NCI-H1930 (cell line): ENCODE measurements at places on chromosomes 7 and 10.

GRCh38 chr10:67519434-67519833, 176.6 kb downstream of the CTNNA3 start:
- DNase-seq, result no peak

- DNase-seq, result no peak
Measured at GRCh38 chr10:99330347-99330924, 1.3 kb downstream of the CNNM1 start.

DNA sequence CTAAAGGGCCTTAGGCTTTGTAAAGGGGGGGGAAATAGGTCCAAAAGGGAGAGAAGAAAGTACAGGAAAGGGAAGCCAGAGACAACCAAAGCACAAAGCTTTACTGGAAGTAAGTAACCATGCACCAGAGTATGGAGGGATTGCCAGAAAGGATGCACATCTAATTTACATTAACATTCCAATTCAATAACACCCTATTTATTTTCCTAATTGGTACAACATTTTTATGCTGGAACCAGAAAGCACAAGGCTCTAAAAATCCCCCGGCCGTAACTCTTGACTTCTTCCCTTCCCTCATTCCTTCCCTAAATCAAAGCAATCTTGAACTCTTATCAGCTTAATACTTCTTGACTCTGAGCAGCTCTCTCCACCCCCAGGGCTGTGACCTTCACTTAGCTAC, 400.0 kb upstream of the CELF2 start:
- no peak for DNase-seq

DNA sequence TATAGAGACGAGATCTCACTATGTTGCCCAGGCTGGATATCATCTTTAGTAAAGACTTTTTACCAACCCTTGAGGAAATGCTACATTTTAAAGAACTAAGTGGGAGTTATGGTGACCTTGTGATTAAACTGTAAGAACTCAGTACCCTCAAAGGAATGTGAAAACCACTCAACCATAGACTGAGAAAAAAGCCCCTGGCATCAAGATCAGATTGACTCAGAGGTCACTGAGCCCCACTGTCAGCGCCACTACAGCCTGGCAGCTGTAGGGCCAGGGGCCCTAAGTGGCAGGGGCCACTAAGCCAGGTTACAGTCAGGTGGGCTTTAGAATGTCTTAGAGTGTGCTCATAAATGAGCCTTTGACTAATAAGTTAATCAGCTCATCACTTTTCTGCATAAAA, 55.9 kb downstream of the APBB1IP start:
- DNase-seq, result no peak

DNA sequence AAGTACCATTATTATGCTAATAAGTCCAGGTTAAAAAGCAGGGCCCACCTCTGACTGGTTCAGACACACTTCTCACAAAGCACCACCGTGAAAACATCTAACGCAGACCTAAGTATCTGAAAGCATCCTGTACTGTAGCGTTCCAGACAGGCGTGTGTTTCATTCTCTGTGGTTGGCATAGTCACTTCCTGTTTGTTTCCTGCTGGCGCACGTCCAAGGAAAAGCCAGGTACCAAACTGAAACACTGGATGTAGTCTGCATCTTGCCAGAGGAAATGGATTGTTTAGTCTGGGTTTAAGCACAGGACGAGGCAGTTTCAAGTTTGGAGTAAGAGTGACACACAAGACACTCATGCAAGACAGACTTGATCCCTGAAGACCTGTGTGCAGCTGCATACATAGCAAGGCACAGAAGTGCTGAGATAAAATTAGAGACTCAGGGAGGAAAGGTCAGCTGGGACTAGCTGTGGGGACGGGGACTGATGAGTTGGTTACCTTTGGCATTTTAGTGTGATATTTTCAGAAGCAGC, 23.3 kb downstream of the BPGM start:
- no peak for DNase-seq

DNA sequence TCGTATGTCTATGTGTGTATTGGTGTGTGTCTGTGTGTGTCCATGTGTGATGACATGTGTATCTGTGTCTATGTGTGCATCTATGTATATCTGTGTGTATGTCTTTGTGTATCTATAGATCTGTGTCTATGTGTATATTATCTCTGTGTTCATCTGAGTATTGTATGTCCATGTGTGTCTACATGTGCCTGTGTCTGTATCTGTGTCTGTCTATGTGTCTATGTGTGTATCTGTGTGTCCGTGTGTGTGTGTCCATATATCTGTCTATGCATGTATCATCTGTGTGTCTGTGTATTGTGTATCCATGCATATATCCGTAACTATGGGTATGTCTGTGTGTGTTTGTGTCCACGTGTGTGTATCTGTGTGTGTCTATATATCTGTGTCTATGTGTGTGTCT, 2.7 kb upstream of the FAM20C start:
- DNase-seq, result no peak

GRCh38 chr7:54339073-54339472, 203.1 kb upstream of the VSTM2A start:
- no peak for DNase-seq

DNA sequence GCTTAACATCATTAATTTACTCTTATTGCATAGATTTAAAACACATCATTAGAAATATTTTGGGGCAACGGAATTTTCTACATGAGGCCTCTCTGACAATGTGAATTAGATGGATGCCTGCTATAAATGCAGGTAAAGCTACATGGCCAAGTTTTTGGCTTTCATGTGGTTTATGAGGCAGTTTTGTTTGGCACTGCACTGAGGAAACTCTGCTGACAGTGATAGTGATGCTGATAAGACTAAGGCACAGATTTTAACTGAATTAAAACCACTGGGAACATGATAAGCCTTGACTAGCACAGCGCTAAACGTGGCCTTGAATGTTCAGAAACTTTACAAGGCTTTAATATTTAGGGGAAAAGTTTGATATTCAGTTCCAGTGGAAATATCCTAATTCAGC, 114.3 kb upstream of the NOBOX start:
- no peak for DNase-seq

DNA sequence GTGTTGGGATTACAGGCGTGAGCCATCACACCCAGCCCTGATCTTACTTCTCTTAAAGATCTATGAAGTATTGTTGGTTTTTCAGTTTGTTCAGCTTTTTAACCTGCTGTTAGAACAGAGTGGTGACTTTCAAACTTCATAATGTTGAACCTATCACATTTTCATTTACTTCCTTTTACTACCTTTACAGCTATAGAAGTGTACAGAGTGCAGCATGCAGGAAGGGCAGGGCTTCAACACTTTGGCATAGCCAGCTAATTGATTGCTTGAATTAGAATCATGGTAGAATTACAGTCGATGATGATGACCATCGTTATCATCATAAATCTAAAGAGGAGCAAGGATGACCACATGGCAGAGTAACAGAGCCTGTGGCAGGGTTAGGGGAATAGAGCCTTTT, 55.5 kb downstream of the AOAH start:
- no peak for DNase-seq

DNA sequence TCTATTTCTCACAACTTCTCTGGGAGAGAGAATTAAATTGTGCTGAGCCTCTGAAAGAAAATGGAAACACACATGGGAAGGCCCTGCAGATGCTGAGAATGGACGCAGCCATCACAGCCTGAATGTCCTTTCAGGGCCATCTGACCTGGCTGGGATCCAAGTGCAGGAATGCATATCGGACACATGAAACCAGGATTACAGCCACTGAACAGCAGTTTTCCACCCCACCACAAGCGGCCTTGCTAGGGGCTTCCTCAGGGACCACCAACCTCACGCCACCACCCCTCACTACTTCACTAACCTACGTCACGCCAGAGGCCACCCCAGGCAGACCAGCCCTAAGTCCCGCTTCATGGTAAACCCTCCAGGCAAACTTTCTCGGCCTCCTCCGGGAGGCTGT, 103.3 kb downstream of the DIP2C start:
- no peak for DNase-seq

- DNase-seq, result no peak
Measured at GRCh38 chr10:314871-315270, 179.6 kb downstream of the ZMYND11 start.

DNA sequence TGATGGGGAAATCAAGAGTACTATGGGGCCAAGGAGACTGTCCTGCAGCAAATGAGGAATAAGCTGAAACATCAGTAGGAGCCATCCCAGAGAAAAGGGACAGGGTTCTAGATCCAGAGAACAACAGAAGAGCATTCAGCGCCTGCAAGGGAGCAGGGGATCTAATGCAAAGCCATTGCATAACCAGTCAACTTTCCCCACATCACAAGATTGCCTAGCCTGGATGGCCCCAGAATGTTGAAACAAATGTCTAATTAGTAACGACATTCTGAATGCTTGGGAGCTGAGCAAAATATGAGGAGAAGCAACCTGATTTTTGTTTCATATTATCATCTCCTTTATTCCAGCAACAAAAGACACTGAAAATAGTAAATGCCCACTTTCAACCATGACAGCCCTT, 2.7 kb upstream of the MPP7 start:
- no peak for DNase-seq

DNA sequence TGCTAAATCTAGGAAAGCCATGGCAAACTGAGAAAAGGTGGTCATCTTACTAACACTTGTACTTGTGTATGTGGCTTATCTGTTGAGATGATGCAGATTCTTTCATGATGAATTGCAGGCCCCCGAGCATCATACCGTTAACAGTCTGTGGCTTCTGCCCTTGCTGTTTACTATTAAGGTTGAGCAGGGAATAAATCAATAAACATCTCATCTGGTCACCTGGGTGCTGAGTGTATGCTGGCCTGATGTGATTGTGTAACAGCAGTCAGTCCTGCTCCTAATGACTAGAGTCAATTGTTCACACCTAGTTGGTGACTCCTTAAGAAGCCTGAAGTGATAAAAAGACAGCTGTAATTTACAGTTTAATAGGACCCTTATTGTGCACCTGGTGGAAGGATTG, 8.3 kb upstream of the GNAT3 start:
- no peak for DNase-seq

DNA sequence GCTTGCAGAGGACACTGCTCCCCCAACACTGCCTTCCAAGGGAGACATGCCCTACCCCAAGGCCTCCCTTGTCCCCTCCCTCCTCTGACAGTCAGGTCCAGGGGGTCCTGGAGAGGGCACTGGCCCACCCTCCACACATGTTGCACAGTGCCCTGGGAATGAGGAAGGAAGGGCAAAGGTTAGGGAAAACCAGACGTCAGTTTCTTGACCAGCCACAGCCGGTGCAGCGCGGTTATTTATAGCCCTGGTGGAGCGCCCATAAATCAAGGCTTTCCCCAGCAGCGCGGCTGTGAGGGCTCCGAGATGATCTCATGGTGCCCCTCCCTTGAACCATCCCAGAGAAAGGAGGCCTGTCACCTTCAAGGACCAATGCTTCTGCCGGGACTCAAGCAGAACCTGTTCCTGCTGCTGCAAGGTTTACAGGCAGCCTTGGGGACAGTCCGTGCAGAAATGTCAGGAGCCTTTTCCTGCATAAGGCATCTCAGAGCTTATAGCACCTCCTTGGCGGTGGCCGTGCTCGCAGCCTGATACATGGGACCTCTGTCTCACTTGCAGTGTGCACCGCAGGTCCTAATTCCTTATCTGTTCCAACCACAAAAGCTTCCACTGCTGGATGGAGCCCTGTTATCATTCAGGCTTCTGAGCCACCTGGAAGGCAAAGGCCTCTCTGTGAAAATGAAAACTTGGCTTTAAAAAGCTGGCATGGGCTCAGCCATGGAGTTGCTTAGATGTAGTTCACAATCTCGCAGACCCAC, 127.3 kb downstream of the LHPP start:
- no peak for DNase-seq

DNA sequence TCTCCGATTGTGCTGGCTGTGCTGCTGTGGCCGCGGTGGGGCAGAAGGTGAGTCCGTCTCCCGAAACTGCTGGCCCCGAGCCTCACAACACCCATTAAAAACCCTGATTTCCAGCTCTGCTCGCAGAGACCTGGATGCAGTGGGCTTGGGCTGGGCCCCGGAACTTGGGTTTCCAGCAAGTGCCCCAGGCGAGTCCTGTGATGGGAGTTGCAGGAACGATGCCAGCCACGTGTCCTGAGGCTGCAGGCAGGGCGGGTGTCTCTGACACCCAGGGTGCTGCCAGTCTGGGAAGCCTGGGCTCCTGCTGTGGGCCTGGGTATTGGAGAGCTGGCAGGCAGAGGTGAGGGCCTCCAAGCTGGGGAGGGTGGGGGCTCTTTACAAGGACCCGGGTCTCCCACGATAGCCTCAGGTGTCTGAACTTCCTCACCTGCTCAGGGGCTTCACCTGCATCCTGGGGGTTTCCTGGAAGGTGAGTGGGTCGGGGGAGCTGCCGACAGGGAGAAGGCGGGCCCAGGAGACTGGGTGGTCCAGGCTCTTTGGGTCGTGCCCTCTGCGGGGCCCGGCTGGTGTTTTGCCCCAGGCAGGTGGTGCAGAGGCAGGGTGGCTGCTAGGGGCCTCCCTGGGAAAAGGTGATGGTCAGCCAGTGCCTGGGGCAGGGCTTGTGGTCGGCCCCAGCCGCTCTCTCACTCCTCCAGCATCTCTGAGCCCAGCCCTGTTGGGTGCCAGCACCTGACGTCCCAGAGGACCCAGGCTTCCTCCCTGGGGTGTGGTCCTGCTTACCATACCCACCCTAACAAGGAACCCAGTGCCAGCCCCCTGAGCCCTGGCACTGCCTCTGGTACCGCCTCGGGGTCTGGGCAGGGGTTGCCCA, 180.3 kb downstream of the DNAJB6 start:
- DNase-seq, result no peak

DNA sequence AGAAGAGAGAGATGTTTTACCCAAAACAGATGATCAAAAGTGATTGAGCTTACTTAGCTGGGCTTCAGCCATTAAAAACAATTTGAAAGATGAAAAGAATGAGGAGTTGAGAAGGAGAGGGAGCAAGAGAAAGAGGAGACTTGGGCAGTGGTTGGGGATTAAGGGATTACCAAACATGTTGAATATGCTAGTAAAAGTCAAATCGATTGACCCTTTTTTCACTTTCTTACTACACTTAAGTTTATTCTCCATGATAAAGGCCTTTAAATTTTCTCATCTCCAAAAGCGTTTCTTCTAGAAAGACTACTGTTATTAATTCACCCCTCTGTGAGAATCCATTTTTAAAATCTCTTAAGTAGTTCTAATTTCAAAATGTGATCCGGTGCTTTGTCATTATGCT, 1254.0 kb upstream of the PHF14 start:
- no peak for DNase-seq

DNA sequence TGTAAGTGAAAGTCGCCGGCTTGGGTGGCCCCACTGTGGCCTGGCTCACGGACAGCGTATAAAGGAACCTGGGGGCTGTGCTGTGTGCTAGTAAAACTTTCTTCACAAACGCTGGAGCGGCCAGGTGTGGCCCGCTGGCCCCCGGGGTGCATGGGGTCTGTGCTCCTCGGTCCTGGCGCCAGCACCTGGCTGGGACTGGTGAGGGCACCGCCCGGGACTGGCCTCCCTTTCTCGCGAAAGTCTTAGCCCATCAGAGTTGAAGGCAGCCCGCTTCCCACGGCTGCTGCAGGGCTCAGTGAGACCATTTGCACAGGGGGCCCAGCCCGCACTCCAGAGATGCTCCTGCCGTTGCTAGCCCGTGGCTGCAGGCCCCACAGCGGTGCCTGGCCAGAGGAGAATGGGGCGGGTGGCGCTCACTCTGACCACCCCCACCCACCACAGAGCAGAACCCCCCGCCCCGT, 5.8 kb downstream of the PWWP2B start:
- DNase-seq, result no peak

GRCh38 chr10:124168991-124169802, 75.8 kb upstream of the CHST15 start:
- DNase-seq, result no peak
